LHCN-M2 (cell line): ENCODE measurements at places on chromosomes 3 and 15. TPM values are rescaled to one million over a fixed set of nuclear protein-coding genes. Genes with fewer than 3 reads are reported as not detected.

- peak; percentile 4 for DNase-seq
These were observed 116.3 kb downstream of the CLSTN2 start for GRCh38 chr3:140051019-140051957.

DNA sequence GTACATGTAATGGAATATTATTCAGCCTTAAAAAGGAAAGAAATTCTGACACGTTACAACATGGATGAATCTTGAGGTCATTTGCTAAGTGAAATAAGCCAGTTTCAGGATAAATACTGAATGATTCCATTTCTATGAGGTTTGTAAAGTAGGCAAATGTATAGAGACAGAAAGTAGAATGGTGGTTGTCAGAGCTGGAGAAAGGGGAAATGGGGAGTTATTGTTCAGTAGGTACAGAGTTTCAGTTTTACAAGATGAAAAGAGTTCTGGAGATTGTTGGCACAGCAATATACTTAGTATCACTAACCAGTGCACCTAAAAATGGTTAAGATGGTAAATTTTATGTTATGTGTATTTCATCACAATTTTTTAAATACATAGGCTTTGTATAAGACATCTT lies 60.6 kb downstream of the USP8 start:
- no peak for DNase-seq

DNA sequence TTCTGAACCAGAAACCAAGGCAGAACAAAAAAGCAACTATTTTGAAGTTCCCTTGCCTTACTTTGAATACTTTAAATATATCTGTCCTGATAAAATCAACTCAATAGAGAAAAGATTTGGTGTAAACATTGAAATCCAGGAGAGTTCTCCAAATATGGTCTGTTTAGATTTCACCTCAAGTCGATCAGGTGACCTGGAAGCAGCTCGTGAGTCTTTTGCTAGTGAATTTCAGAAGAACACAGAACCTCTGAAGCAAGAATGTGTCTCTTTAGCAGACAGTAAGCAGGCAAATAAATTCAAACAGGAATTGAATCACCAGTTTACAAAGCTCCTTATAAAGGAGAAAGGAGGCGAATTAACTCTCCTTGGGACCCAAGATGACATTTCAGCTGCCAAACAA lies 4.6 kb downstream of the DTX3L start:
- no peak for DNase-seq

DNA sequence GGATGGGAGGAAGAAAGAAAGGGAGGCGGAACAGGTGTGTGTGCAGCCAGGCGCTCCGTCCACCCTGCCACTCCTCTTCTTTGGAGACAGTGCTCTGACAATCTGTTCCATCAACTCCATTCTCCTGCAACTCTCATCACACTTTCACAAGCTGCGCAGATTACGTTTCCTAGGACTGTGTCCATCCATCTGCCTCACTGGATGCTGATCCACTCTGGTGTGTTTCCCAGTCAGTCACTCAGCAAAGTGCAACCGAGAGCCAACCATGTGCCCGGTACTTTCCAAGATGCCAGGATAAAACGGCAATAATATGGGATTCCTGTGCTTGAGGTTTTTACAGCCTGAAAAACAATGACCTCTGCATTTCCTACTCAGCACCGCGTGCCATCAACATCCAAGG lies 59.6 kb downstream of the SLC12A8 start:
- no peak for DNase-seq

GRCh38 chr3:57983734-57984518 lies 24.3 kb upstream of the FLNB start:
- peak; percentile 86 for DNase-seq

DNA sequence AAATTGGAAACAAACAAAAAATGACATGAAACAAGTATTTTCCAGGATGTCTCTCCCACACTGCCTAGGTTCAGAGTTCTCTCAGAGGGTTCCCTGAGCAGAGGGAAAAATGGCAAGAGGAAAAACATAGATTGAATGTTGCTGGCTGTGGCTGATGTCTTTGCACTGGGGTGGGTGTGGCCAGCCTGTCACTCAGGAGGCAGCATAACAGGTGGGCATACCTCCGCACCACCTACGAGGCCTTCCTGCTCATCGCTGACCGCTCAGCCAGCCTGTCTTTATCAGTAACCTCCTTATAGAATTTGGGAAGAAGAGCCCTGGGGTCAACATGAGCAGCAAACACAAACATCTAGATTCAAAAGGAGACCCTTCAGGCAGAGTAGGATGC lies 216.6 kb upstream of the UMPS start:
- no peak for DNase-seq

- DNase-seq = no peak
These were observed 14.1 kb downstream of the KLF15 start for GRCh38 chr3:126342991-126343648.

GRCh38 chr3:183918178-183918577 lies 33.5 kb upstream of the PARL start:
- no peak for DNase-seq

DNA sequence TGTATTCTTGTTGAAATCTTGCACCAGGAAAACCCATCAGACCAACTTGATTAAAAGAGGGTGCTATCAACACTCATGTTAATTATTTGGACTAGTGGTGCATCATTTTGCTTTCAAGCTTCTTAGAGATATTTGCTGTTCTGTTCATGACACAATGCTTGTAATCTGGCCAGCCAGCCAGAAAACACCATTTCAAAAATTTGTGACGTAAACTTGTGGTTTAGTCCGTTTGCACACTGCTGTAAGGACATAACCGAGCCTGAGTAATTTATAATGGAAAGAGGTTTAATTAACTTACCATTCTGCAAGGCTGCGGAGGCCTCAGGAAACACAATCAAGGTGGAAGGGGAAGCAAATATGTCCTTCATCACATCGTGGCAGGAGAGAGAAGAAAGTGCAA lies 374.3 kb upstream of the TGFBR2 start:
- DNase-seq = peak; percentile 92

DNA sequence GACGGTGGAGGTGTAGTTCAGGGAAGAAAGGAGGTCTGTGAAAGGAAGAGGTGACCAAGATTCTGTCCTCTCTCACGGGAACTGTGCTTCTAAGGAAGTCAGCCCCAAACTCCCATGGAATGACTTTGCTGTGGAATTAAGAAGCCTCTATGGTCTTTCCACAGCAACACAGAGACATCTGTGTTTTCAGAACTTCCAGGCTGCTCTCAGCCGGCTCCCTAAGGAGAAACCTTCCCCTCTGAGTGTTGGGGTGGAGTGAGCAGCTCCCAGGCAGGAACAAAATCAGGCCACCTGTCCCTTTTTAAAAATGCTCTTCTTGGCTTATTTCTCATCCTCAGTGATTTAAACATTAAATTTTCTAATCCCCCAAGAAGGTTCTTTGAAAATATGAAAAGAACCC lies 53.3 kb upstream of the SNRK start:
- DNase-seq = no peak

DNA sequence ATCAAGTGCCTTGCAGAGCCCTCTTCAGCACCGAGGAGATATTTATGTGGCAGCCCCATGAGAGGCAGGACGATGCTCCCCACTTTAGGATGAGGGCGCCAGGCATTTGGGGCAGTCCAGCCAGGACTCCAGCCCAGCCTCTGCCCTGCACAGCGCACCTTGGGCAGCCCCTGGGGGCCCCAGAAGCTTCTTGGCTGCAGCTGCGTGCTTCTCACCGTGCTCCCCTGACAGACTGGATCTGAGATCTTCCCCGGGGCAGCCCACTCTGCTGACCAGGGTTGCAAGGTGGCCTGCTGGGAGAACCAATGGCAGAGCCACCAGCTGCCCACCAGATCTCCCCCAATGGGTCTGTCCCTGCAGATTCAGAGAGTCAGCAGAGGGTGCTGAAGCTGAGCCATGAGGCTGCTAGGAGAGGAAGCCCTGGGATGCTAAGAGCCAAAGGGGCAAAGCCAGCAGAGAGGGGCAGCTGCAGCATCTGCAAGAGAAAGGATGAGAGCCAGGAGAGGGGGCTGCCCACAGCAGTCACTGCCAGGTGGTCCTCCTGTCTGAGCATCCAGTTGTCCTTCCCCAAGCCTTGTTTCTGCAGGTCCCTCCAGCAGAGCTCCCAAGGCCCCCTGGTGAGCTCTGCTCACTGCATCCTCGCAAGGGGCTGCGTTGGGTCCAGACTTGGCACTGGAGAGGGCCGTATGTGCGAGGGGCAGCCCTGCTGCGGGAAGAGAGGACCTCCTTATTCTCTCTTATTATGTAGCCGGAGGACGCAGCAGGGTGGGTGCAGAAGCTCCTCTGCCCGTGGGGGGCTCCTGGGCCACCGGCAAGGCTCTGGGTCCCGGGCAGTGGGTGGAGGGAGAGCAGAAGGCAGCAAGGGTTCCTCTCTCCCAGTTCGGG lies 14.7 kb upstream of the KLF13 start:
- no peak for DNase-seq

Gene FSTL1
- total RNA-seq = 194 and 212 TPM in 2 replicates

Gene INSYN1
- 0.19 and 0.29 TPM in 2 replicates for total RNA-seq

Gene GPR87
- total RNA-seq = not detected in 2 replicates

Gene GABRG3
- not detected in 2 replicates for total RNA-seq

Gene FBN1
- 109 and 128 TPM in 2 replicates for total RNA-seq
